ENCODE measurements at places on chromosomes 2 and 18.

- DNase-seq, result peak; percentile 70
Observed at GRCh38 chr2:230944123-230944653, 19.1 kb upstream of the GPR55 start.

DNA sequence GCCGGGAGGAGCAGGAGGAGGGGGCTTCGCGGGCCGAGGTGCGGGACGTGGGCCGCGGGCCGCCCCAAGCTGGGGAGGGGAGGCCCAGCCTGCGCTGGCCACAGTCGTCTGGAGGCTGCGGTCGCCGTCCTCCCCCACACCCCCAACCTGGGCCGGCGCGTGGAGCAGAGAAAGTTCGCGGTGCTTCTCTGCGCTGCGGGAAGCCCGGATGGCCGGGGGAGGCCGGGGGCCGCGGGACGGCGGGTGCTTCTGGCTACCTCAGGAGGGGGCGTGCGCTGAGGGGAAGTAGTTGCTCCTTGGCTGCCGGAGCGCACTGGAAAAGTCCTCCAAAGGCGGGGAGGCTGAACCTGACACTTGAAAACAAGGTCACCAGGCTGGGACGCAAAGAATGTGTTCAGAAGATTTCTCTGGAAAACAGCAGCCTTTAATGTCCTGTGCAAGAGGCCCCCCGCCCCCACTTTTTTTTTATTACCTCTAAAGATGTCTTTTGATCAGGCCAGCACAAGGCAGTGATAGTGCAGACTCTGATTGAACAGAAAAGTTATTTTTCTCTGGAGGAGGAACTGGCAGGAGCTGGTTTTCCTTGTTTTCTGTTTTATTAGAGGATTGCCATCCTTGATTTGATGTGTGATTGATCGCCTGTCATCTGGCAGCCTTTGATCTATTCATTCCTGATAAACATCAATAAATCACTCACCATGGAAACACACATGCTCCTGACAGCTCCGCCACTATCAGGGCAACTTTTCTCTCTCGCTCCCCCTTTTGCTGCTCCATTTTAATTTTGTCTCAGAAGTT lies 1.6 kb downstream of the TSHZ1 start:
- peak; percentile 18 for DNase-seq

DNA sequence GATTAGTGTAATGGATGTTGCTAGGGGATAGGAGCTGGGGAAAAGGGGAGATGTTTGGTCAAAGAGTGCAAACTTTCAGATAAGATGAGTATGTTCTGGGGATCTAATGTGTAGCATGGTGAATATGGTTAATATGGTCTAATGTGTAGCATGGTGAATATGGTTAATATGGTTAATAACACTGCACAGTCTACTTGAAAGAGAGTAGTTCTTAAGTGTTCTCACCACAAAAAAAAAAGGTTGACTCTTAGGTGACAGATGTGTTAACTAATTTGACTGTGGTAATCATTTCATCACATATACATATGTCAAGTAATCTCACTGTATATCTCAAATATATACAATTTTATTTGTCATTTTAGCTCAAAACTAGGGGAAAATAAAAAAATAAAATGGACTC lies 121.3 kb upstream of the CD226 start:
- no peak for DNase-seq

DNA sequence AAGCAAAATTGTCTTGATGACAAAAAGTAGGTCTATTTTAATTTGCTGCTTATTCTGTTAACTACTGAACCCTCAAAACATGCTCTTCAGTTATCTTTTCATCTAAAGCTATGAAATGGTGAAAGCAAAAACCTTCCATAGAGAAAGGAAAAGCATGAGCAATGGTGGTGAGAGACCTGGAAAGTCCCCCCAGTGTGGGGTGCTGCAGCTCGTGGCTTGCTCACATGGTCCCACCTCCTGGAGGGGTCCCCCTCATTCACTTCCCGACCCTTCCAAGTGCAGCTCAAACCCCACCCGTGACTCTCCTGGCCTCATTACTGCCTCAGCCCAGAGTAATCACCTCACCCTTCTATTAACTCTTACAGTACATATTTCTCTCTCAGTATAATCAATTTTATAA lies 301.8 kb upstream of the HNRNPA3 start:
- DNase-seq, result no peak

- no peak for DNase-seq
Observed at GRCh38 chr2:118577202-118577601, 270.2 kb downstream of the EN1 start.

DNA sequence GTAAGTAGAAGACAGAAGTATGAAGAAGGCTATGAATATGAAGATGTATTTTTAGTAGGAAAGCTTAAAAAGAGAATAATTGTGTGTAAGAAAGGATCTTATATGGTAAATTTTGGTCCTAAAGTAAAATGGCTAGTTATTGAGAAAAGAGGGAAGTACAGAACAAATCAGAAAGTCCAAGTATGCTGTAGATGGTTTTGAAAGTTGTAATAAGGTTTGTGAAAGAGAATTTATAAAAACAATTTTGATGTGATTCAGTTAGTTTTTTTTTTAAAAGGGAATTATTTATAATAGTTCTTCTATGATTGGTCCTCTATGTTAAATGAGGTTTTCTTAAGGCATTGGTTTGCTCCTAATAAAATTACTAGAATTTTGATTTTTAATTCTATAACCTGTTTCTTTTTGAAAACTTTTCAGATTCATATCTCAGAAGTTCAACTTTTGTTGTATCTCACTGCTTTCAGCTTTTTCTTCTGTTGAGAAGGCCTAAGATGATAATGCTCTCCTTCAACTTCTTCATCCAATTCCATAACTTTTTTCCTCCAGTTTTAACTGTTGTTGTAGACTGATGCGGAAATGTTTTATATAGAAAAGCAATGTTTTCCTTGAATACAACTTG lies 322.7 kb downstream of the NOL4 start:
- no peak for DNase-seq

GRCh38 chr2:43228756-43229659 lies 2.6 kb upstream of the ZFP36L2 start:
- DNase-seq, result no peak

DNA sequence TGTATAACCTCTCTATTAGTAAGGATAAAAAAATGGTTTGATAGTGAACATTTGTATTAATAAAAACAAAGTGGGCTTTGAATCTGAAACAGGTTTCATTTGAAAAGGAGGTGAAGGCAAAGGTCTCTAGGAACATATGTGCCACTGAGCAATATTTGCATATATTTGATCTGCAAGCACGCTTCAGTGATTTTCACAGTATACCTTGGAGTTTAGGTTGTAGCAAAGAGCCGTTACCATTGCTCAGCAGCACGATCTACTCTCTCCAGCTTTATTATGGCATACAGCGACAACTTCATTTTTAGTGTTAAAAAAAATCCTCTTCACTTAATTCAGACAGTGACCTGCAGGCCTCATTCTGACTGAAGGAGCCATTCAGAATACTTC lies 75.8 kb upstream of the ZEB2 start:
- no peak for DNase-seq

- DNase-seq, result no peak
Observed at GRCh38 chr2:44949329-44950151, 8.0 kb downstream of the SIX3 start.

DNA sequence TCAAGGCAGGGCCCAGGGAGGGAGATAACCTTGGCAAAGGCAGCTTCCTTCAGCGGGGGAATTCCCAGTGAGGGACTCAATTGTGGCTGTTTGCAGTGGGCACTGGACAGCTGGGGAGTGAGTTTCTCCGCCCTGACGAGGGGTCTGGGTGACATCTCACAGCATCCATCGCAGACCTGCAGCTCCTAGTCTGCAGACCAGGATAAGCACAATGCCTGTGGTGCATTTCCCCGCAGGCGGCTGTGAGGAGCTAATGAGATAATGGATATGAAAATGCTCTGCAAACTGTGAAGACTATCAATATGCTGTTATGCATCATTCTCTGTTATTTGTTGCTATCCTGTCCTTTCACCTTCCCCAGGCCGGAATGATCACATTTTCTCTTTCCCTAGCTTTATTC lies 30.0 kb upstream of the CYP1B1 start:
- DNase-seq, result no peak

DNA sequence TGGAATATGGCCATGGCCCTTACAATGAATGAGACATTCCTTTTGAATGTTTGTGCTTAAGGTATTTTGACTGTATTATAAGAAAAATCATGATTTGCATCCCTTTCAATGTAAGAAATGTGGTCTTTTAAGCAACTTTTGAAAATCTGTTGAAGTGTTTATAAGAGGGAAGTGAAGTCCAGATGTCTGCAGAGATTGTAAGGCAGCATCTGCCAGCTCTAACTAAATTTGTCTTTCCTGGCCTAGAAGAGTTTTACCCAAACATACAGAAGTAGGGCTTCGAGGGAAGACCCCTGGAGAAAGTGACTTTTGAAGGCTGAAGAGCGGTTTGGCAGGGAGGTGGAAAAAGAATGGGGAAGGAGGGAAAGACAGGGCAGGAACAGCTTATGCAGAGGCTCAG lies 12.2 kb downstream of the EML6 start:
- no peak for DNase-seq

GRCh38 chr2:212364112-212364985 lies 174.3 kb downstream of the ERBB4 start:
- DNase-seq, result no peak

- DNase-seq, result peak; percentile 13
Observed at GRCh38 chr2:237154082-237154638, 68.5 kb downstream of the COPS8 start.

DNA sequence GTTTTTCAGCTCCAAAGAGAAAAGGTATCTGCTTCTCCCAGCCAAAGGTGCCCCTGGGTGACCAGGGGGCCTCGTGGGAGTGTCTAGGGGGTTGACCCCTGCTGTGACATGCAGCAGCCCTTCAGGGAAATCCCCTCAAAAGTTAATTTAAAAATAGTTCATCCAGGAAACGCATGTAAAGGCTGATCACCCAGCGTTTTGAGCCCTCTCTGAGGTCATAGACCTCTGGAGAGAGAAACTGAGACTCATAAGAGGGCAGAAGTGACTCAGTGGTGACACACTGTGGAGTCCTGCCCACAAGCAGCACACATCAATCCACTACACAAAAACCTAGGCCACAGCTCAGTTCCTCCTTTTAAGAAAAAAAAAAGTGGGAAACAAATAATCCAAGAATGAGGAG lies 11.9 kb downstream of the GAL3ST2 start:
- peak; percentile 44 for DNase-seq

DNA sequence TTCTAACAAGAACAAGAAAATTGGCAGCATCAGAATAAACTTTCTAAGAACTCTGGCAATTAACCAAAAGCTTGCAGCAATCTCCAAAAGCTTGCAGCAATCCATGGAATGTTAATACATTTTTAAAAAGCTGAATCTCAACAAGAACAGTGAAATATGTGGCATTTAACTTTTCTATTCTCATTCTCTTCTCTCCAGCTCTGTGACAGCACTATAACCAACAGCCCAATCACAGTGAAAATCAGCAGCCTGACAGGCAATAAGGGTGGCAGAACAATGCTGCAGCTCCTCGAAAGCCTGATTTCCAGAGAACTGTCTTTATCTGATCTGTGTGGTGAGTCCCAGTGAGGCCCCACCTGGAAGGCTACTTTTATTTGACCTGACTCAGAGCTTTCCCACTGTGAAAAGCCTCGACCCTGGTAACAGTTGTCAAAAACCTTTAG lies 60.0 kb downstream of the TMEM131 start:
- DNase-seq, result no peak

- no peak for DNase-seq
Observed at GRCh38 chr18:9506046-9506792, 30.9 kb downstream of the RALBP1 start.

GRCh38 chr2:46984642-46985476 lies 69.3 kb upstream of the MCFD2 start:
- peak; percentile 53 for DNase-seq

- no peak for DNase-seq
Observed at GRCh38 chr18:66395671-66396218, 208.1 kb downstream of the CDH19 start.

DNA sequence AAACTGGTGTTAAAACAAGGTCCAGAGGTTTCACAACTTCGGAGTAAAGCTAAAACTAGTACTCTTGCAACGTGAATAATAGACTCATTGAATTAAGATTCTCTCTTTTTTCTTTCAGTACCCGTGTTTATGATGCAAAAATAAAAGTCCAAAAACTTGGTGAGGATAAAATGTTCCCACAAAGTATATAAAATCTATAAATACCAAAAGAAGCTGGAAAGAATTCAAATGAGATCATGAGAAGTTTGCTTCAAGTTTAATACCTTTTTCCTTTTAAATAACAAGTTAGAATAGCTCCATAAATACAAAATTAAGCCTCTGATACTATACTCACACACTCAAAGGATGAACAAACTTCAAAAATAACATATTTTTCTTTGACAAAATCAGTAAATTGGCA lies 34.0 kb downstream of the METTL4 start:
- DNase-seq, result no peak

DNA sequence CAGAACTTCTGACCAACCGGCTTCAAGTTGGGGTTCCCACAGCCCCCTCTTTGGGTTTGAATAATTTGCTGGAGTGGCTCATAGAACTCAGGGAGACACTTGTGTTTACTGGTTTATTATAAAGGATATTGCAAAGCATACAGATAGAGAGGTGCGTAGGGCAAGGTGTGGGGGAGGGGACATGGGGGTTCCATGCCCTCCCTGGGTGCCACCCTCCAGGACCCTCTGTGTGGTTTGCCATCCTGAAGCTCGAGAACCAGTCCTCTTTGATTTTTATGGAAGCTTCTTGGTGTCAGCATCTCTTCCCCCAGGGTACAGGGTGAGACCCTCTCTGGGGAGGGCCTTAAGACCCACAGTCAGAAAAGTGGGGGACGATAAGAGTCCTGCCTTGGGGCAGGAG lies 38.8 kb downstream of the ITGB1BP1 start:
- DNase-seq, result no peak

DNA sequence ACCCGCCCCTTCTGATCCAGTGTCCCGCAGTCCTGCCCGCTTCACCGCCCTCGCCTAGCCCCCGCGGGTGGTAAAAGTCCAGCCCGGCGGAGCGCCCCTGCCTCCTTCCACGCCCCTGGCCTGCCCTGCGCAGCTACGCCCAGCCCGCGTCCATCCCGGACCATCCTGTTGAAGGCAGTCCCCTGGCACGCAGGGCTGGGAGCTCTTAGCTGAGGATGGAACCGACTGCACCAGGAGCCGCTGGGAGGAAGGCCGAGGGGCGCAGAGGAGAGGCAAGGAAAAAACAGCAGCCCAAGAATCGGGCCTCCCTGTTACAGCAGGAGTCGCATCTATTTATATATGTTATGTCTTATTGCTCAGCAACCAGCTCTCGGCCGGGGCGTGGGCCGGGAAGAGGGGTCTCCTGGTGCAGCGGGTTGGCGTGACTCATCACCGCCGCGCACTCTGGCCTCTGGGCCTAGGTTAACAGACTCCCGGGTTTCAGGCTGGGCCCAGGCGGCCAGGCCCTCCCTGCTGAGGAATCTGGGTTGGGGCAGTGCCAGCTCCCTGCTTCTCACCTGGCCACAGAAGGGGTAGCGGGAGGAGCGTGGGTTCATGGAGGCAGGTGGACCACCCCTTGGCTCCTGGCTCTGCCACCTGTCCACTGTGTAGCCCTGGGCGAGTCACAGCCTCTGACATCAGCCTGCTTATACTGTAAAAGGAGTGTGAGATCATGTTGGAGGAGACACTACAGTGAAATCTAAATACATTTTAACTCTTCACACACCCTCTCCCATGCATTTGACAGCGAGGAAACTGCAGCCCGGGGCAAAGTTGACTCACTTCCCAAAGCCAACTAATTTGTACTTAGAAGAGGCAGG lies 13.4 kb upstream of the MAP3K2 start:
- DNase-seq, result no peak

GRCh38 chr2:88165332-88166003 lies 4.7 kb upstream of the THNSL2 start:
- DNase-seq, result no peak
